ENCODE measurements at places on chromosomes 3 and 15.
A peak's percentile ranks its signal among the peaks of the same experiment; 100 is the strongest.

- no peak for DNase-seq
Measured at GRCh38 chr3:138497851-138498250, 63.4 kb downstream of the ESYT3 start.

DNA sequence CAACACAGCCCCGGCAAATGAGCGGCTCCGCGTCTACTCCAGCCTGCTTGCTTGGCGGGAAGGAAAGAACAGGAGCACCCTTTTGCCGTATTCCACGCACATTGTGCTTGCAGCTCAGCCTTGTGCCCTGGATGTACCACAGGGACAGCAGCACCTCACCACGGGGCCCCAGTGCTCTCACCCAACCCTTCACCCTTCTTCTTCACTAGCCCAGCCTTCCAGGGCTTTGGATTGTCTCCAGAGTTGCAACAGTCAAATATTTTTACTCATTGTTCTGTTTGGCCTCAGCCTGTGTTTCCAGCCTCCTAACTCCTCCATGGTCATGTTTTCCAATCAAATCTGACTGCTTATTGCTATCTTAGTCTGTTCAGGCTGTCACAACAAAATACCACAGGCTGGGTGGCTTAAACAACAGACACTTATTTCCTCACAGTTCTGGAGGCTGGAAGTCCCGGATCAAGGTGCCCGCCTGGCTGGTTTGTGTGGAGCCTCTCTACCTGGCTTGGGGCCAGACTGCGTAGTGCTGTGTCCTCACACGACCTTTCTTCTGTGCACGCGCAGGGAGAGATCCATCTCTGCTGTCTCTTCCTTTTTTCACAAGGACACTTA is 79.2 kb upstream of the ABHD17C start:
- DNase-seq: peak; percentile 68

DNA sequence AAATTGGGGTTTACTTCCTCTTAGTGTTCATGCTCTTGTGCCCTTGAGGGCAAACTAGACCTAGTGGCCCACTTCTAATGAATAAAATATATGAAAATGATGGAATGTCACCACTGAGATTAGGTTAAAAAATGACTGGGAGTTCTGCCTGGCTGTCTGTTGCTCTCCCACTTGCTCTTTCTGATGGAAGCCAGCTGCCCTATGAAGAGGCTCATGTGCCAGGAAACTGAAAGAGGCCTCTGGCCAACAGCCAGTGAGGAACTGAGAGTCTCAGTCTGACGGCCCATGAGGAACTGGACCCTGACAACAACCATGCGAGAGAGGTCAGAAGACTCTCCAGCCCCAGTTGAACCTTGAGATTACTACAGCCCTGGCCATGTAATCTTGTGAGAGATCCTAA is 107.1 kb upstream of the FHIT start:
- peak; percentile 48 for DNase-seq

DNA sequence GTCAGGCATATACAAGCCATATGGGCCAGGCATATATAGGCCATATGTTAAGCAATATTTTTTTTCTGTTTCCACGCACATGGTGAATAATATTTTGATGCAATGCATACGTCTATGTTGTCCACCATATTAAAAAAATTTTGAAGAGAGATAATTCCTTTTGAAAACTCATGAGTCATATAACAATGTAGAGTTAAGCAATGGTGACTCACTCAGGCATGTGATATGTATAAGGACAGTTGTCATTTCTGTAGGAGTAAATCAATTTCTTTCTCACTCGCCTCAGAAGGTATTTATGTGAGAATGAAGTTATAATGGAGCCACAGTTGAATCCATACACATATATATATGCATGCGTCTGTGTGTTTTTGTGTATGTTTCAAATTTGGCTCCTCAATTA is 272.6 kb downstream of the EPHA3 start:
- no peak for DNase-seq

DNA sequence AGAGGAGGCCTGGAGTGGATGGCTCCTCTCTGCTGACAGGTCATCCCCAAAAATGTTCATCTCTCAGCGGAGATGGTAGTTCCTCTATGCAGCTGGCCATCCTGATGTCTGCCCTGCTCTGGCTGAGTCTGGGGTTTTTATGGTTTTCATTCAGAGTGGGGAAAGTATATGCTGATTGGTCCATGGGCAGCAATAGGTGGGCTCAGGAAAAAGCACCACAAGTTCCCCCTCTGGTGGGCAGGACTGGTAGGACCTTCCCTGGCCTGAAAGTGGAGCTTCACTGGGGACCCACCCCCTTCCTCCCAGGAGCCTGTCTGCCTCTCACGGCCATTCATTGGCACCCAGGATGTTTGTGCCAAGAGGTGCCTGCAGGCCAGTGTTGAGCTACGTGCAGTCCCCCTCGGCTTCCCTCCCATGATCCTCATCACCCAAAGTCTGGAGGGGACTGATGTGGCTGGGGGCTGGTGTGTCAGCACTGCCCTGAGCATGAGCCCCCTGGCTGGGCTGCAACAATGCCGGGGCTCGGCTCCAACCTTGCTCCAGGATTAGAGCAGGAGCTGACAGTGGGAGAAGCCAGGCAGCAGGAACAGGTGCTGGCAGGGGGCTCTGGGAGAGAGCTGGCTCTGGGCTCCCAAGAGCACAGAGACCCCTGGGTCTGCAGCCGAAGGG is 13.1 kb upstream of the BLOC1S6 start:
- DNase-seq: no peak

- no peak for DNase-seq
Measured at GRCh38 chr15:76376816-76377215, 40.2 kb downstream of the ISL2 start.

DNA sequence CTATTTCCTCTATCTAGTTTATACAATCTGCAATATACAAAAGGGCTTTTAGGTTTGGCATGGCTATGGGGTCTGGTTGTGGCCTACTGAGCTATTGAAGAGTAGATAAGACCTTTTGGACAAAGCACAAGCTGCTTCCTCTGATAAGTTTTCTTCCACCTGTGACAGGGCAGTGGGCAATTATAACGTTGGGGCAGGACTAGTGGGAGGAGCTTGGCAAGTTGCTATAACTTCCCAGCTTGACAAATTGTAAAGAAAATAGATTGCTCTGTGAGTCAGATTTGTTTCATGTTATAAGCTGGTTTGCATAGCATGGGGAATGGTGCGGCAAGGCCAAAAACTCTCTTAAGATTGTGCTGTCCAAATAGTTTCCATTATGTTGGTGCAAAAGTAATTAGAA is 64.9 kb downstream of the SLC7A14 start:
- no peak for DNase-seq

DNA sequence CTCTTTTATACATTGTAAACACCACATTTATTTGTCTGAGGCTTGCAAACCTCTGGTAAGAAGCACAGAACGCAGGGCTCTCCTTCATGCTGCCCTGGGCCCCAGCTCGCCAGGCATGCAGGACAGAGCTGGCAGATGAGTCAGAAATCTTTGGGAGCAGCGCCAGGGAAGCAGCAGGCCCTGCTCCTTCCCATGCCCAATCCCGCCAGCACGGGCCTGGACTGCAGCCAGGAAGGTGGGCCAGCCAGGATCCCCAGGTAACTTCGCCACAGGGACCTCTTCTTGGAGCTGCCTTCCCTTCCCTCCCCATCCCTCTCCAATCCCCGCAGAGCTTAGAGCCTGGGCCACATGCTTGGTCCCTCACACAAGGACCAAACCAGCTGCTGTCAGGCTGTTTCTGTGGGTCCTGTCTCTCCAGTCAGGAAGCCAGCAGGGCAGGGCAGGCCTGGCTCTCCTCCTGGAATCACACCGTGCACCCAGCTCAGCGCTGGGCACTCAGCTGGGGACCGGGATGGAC is 8.8 kb downstream of the STOML1 start:
- DNase-seq: no peak

DNA sequence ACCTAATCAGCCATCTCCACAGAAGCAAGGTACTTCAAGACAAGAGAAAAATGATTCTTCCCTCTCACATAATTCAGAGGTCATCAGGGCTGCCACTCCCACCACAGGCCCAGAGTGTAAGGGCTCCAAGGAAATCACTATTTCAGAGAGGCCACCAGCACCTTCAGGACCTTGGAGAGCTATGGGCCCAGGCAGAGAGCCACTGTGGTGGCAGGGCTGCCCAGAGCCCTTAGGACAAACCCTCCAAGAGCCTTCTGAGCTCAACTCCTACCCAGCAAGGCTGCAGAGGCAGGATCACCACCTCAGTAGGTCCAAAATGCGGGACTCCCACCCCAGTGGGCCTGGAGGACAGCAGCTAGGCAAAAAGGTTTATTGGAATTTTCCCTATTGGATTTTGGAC is 17.9 kb upstream of the FAN1 start:
- no peak for DNase-seq

DNA sequence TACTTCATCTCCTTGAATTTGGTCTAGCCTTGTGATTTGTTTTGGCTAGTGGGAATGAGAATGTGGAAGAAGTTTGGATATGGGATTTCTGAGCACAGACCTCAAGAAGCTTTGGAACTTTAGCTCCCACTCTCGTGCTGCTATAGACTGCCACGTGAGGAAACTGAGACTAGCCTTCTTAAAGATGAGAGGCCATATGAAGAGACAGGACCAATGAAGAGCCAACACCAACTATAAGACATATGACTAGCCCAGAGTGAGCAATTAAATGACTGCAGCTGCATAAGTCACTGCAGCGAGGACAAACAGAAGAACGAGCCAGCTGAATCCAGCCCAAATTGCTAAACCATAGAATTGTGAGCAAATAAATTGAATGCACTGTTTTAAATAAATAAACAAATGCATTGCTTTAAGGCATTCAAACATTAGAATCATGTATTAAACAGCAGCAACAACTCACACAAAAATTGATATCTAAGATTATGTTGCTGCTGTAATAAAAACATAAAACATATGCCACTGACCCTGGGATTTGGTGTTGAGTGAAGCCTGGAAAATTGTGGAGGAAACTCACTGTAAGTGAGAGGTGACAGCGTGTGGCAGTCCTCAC is 15.7 kb upstream of the CNTN4 start:
- no peak for DNase-seq

DNA sequence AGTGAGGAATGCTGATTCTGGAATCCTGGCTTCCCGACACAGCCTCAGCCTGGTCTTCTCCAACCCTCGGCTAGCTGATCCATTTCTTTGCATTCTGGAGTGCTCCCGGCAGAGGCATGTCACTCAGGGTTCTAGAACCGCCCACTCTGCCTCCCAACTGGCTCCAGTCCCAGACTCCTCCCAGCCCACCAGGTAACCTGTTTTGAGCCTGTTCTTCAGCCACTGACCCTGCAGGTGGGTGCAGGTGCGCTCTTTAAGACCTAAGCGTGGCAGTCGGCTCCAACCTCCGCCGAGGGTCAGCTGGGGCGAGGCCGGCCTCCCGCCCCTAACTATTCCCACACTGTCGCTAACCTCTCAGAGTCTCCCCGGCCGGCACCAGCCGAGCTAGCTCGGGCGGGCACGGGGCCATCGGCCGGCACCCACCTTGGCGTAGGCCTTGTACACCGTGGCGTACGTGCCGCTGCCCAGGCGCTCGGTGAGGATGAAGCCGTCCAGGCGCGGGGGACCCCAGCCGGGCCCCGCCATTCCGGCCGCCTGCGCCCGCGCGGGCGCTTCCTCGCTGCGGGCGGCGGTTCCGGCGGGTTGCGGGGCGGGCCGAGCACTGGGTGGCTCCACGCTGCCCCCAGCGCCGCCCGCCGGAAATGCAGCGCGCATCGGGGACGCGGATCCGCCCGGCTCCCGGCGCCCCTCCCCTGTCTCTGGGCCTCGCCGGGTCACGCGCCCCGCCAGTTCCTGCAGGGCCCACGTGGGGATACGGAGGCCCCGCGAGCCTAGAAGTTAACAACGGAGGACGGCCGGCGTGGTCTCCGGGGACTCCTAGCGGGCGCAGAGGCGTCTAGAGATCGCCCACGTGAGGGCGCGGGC is at the start of gene ULK3:
ULK3 (minus strand) TSS at position 576 of the 864 bp plus-strand sequence; CDS start at position 525, 51 bp downstream.
- peak; percentile 76 for DNase-seq

DNA sequence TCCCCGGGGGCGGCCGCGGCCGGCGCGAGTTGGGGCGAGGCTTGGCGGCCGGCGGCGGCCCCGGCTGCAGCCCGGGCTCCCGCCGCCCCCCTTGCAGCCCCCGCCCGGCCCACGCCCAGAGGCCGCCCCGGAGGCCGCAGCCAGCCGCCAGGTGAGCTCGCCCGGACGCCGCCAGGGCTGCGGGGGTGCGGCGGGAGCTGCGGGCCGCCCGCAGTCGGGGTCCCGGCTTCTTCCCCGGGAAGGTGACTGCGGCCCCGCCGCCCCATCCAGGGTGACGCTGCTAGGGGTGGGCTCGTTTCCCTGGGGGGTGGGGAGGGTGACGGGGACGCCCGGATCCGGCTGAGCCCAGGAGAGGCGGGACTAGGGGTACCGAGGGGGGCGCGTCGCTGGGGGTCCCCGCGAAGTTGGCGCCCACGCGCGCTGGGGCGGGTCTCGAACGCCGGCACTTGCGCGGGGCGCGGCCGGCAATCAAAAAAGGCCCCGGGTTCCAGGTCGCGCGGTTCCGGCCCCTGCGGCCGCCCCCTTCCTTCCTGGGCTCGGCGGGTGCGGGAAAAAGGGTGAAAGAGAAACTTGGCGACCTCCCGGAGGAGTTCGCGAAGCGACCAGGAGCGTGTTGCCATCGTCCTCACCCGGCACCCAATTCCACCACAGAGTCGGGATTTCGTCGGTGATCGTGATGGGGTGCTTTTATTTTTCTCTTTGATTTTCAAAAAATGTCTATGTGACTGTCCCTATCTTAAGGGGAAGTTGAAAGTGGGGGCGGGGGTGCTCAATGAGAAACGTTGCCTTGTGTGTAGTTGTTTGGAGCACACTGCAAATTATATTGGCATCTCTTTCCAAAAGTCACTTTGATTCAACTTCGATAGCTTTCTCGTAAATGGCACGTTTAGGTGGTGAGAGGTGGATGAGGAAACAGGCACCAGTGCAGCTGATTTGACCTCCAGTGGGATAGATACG is 619 bp downstream of the ATXN7 start:
- DNase-seq: no peak

DNA sequence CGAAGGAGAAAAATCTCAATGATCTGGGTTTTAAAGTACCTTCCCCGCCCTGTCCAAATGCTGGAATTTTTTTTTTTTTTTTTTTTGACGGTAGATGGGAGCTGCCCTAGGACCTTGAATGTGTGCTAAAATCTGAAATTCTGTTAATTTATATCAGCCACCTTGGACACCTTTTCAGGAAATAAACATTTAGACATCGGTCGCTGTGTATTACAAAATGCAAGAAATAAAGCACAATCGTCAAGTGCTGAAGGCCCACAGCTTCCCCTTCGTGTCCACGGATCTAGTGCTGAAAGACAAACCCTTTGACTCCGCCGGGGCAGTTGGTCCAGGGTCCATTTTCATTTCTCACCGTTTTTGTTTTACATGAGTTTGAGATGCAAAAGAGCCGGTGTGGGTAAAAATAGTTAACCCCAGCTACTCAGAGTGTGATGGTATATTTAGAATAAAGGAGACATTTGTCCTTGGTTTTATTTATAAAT is 90.2 kb upstream of the CHD2 start:
- peak; percentile 78 for DNase-seq

GRCh38 chr3:178289544-178290160 is 246.6 kb upstream of the KCNMB2 start:
- DNase-seq: no peak

Measured in NCI-H1092 treated with DMSO at 0.1 percent for 48 hours (cell line).